Stimulated activated memory B cell treated with anti-CD40 and anti-IgM and Interleukin-4, amounts not matched to agents 10 μg/mL and 1 μg/mL and 100 μg/mL, for 72 hours (primary cell): ENCODE measurements at places on chromosomes 6 and 20.

- peak; percentile 67 for ATAC-seq
Measured at GRCh38 chr20:44579313-44580081, 2.9 kb upstream of the PKIG start.

GRCh38 chr6:96124778-96125177 lies 109.0 kb downstream of the FUT9 start:
- no peak for ATAC-seq

DNA sequence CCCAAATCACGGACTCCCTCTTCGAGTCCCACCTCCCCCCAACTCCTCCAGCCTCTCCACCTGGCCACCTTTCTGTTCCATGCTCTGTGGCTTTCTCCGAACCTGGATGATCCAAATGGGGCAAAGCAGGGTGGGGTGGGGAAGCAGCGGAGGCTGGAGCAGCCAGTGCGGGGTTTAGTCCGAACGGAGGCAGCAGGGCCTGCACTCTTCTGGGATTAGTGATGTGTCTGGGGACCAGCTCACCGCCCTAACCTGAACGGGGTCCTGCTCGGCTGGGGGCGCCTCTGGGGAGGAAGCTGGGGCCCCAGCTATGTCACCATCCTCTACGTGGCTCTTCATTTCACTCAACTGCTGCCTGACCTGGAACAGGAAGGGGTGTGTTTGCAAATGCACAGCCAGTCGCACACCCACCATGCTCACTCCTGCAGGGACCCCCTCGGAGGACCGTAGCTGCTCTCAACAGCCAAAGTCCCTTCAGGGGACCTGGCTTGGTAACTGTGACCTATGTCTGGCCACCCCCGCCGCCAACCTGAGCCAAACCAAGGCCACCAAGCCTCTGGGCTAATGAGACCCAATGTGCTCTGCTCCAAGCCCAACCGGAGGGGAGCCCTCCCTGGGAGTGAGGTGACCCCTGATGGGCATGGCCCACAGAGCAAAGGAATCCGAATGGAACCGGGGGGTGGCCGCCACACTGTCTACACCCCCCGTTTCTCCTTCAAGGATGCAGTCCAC lies 46.8 kb downstream of the DSTN start:
- ATAC-seq, result no peak

- no peak for ATAC-seq
Measured at GRCh38 chr6:1279065-1279464, 32.8 kb upstream of the FOXQ1 start.

- ATAC-seq, result no peak
Measured at GRCh38 chr6:110125361-110125760, 54.1 kb downstream of the WASF1 start.

GRCh38 chr20:17971300-17972013 lies 2.6 kb downstream of the MGME1 start:
- no peak for ATAC-seq

GRCh38 chr20:36179170-36179945 lies 24.8 kb downstream of the EPB41L1 start:
- ATAC-seq, result no peak

GRCh38 chr6:38696345-38696744 lies 6.6 kb downstream of the GLO1 start:
- no peak for ATAC-seq

GRCh38 chr6:48881551-48881950 lies 581.5 kb downstream of the MMUT start:
- no peak for ATAC-seq

GRCh38 chr6:117568831-117569410 lies 33.4 kb downstream of the GOPC start:
- ATAC-seq, result no peak

- ATAC-seq, result no peak
Measured at GRCh38 chr20:50916257-50916656, 15.0 kb downstream of the ADNP start.

- ATAC-seq, result no peak
Measured at GRCh38 chr6:15352845-15353244, 107.0 kb downstream of the JARID2 start.
